ENCODE measurements at places on chromosomes 12 and 14.

- DNase-seq, result no peak
- H3K4me3 ChIP-seq, result no peak overlapping the region
- no peaks in the 10 kb centered on the region for H3K27me3 ChIP-seq
Measured at GRCh38 chr12:31206038-31206670, 119.8 kb downstream of the SINHCAF start.

DNA sequence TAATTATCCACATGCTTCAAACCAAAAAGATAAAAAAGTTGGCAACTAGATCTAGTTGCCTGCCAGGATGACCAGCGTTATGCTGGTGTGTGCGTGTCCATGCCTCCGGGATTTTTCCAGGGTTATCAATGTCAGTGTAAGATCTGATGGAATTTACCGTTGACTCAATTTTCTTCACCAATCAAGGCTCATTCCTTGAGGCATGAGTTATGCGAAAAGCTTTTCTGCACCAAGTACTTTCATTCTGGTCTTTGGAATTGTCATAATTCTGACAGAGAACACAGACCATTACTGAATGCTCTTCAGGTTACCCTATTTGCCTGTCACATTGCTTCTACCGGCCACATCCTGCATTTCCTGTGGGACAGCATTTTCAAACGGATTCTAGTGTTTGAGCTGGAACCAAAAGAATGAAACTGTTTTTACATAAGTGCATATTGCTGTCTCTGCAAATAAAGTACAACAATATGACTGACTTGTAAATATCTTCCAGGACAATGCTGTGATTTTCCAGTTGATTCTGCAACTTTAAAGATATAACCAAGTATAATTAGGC is 91.8 kb downstream of the DUSP16 start:
- no peak overlapping the region for H3K27ac ChIP-seq
- no peaks in the 10 kb centered on the region for H3K27me3 ChIP-seq
- H3K4me1 ChIP-seq, result peaks cover 4% of the 10 kb centered on the region
- H3K4me3 ChIP-seq, result no peak overlapping the region
- no peak for DNase-seq

- no peaks in the 10 kb centered on the region for H3K36me3 ChIP-seq
- peaks cover 73% of the 10 kb centered on the region for H3K4me1 ChIP-seq
- no peaks in the 10 kb centered on the region for H3K27me3 ChIP-seq
- H3K4me3 ChIP-seq, result no peak overlapping the region
Measured at GRCh38 chr14:68374682-68375081, 418.2 kb downstream of the ZFP36L1 start.

GRCh38 chr12:12236896-12237295 is 29.9 kb downstream of the LRP6 start:
- no peaks in the 10 kb centered on the region for H3K27me3 ChIP-seq
- DNase-seq, result no peak
- H3K27ac ChIP-seq, result no peak overlapping the region

- no peaks in the 10 kb centered on the region for H3K4me1 ChIP-seq
- no peaks in the 10 kb centered on the region for H3K27me3 ChIP-seq
- H3K27ac ChIP-seq, result no peak overlapping the region
- no peak overlapping the region for H3K4me3 ChIP-seq
- no peaks in the 10 kb centered on the region for H3K36me3 ChIP-seq
Measured at GRCh38 chr12:18696971-18697602, 40.7 kb downstream of the PLCZ1 start.

DNA sequence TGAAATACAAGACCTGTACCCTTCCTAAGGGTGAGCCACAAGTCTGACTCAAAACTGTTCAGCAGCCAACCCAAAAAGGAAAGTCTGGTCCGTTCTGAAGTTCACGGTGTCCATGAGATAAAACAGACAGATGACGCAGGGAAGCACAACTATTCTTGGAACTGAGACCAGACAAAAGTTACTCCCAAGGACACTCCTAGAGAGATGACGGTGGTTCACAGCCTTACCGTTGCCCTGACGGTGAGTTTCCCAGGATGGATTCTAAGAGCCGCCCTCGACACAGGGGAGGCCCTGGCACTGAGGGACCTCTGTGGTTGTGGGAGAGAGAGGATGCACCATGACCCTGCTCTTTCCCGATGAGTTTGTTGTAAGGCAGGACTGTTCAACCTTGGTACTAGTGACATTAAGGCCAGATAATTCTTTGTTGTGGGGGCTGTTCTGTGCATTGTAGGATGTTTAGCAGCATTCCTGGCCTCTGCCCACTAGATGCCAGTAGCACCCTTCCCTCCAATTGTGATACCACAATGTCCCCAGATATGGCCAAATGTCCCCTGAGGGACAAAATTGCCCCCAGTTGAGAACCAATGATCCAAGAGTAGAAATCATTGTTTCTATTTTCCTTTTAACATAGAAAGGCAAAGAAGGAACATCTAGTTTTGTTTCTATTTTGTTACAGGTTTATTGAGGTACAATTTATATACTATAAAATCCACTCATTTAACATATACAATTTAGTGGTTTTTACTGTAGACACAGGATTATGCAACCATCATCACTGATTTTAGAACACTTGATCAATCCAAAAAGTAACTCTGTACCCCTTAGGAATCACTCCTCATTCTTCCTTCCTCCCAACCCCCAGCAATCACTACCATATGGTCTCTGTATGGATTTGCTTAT is 23.0 kb downstream of the OR10P1 start:
- H3K4me3 ChIP-seq, result no peak overlapping the region
- H3K27me3 ChIP-seq, result peaks cover 8% of the 10 kb centered on the region
- DNase-seq, result no peak
- H3K27ac ChIP-seq, result no peak overlapping the region

GRCh38 chr14:97311411-97311810 is 514.2 kb downstream of the VRK1 start:
- H3K36me3 ChIP-seq, result no peaks in the 10 kb centered on the region
- H3K4me3 ChIP-seq, result no peak overlapping the region
- H3K27ac ChIP-seq, result no peak overlapping the region

All from neural crest cell (in vitro differentiated cells).